T-helper 17 cell (primary cell): ENCODE measurements at places on chromosomes 3 and 15.
A peak's percentile ranks its signal among the peaks of the same experiment; 100 is the strongest.

DNA sequence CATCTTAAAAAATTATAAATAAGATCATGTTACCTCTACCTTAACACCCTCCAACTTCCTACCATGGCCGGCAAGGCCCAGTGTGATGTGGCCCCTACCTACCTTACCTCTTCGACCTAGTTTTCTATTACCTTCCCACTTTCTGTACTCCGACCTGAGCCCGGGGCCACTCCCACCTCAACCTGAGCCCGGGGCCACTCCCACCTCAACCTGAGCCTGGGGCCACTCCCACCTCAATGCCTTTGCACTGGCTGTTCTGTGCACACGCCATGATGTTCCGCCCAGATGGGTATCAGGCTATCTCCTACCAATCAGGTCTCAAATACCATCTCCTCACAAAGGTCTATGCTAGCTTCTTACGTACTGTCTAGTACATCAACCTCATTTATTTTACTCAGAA, 66.8 kb upstream of the XXYLT1 start:
- H3K36me3 ChIP-seq = peaks cover 8% of the 10 kb centered on the region
- no peak overlapping the region for H3K4me3 ChIP-seq
- no peak for DNase-seq
- H3K27ac ChIP-seq = peak overlapping the region; percentile 66

- H3K4me3 ChIP-seq = no peak overlapping the region
- peaks cover 18% of the 10 kb centered on the region for H3K4me1 ChIP-seq
- DNase-seq = no peak
- no peaks in the 10 kb centered on the region for H3K36me3 ChIP-seq
Observed at GRCh38 chr15:28915041-28915810, 29.5 kb downstream of the APBA2 start.

GRCh38 chr15:55574096-55574495, 14.0 kb downstream of the PYGO1 start:
- no peak for DNase-seq
- H3K4me3 ChIP-seq = no peak overlapping the region
- no peak overlapping the region for H3K27ac ChIP-seq
- H3K36me3 ChIP-seq = no peaks in the 10 kb centered on the region

DNA sequence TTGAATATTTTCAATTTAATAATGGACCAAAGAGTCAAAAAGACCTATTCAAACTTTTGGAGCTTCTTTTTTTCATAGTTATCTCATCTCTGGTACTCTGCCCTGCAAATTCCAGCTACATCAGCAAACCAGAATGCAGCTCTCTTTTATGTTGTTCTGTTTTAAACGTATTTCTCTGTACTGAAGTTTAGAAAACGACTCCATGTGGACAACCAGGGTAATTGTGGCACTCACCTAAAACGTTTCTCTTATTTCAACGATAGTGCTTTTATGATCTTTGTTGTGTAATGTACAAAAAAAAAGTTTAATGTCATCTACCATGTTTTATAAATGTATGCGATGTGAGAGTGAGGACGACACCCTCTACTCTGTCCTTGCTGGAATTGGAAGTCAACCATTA, 1472.3 kb upstream of the GBE1 start:
- no peak overlapping the region for H3K4me3 ChIP-seq
- no peak for DNase-seq
- H3K27ac ChIP-seq = no peak overlapping the region
- H3K27me3 ChIP-seq = no peaks in the 10 kb centered on the region

GRCh38 chr3:183449391-183449790, 21.0 kb upstream of the MCF2L2 start:
- no peak for DNase-seq
- peak overlapping the region; percentile 88 for H3K27ac ChIP-seq
- H3K36me3 ChIP-seq = no peaks in the 10 kb centered on the region
- peaks cover 12% of the 10 kb centered on the region for H3K4me1 ChIP-seq
- no peak overlapping the region for H3K4me3 ChIP-seq
- H3K27me3 ChIP-seq = no peaks in the 10 kb centered on the region

- H3K4me3 ChIP-seq = no peak overlapping the region
- H3K27me3 ChIP-seq = peaks cover 69% of the 10 kb centered on the region
- H3K4me1 ChIP-seq = peaks cover 18% of the 10 kb centered on the region
- H3K36me3 ChIP-seq = peaks cover 4% of the 10 kb centered on the region
Observed at GRCh38 chr3:127749361-127749760, 73.0 kb downstream of the MGLL start.

DNA sequence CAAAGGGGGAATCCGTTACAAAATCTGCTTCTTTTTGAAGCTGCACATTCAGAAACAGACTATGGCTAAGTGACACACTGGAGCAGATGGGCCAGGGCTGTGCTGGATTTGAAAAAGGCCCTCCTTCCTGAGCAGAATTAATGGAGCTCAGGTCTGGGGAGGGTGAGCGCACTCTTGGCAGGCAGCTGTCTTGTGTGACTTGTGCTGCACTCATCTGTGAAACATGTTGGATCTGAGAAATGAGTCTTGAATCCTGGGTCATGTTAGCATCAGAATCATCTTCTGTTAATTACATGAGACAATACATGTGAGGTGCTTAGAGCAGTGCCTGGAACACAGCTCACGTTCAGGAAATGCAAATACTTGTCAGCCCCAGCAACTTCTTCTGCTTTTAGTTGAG, 219.6 kb downstream of the THSD4 start:
- no peak overlapping the region for H3K27ac ChIP-seq
- peaks cover 13% of the 10 kb centered on the region for H3K27me3 ChIP-seq
- H3K36me3 ChIP-seq = no peaks in the 10 kb centered on the region
- DNase-seq = no peak
- H3K4me3 ChIP-seq = no peak overlapping the region

GRCh38 chr3:150309557-150309956, 98.5 kb upstream of the TSC22D2 start:
- H3K27me3 ChIP-seq = peaks cover 78% of the 10 kb centered on the region
- H3K36me3 ChIP-seq = no peaks in the 10 kb centered on the region
- H3K27ac ChIP-seq = no peak overlapping the region
- no peak for DNase-seq
- H3K4me3 ChIP-seq = no peak overlapping the region
- H3K4me1 ChIP-seq = no peaks in the 10 kb centered on the region

DNA sequence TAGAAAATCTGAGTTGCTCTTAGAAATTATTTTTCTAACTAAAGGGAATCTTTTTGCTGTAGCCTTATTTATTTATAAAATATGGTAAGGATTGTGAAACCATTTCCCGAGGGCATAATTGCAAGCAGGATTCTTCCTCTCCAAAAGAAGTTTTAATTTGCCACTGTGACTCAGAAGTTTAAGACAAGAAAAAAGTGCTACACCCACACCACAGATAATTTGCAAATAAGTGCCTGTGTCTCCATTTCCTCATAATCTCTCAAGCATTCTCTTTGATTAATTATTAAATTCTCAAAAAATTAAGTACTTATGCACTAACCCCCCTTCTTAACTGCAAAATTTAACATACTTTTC, 43.6 kb downstream of the RASA2 start:
- H3K4me1 ChIP-seq = peaks cover 31% of the 10 kb centered on the region
- peak overlapping the region; percentile 85 for H3K4me3 ChIP-seq
- no peak for DNase-seq
- peak overlapping the region; percentile 92 for H3K27ac ChIP-seq
- H3K27me3 ChIP-seq = no peaks in the 10 kb centered on the region

GRCh38 chr15:38065721-38066345, 131.4 kb downstream of the TMCO5A start:
- peaks cover 7% of the 10 kb centered on the region for H3K4me1 ChIP-seq
- H3K36me3 ChIP-seq = peaks cover 2% of the 10 kb centered on the region
- DNase-seq = no peak
- H3K4me3 ChIP-seq = no peak overlapping the region
- H3K27me3 ChIP-seq = peaks cover 45% of the 10 kb centered on the region

GRCh38 chr3:184148076-184148475, 7.1 kb upstream of the DVL3 start:
- DNase-seq = no peak
- no peak overlapping the region for H3K4me3 ChIP-seq

GRCh38 chr3:45084820-45085816, 59.0 kb downstream of the CLEC3B start:
- no peak for DNase-seq
- peaks cover under 1% of the 10 kb centered on the region for H3K36me3 ChIP-seq
- no peak overlapping the region for H3K4me3 ChIP-seq
- peaks cover 5% of the 10 kb centered on the region for H3K27me3 ChIP-seq
- no peak overlapping the region for H3K27ac ChIP-seq

DNA sequence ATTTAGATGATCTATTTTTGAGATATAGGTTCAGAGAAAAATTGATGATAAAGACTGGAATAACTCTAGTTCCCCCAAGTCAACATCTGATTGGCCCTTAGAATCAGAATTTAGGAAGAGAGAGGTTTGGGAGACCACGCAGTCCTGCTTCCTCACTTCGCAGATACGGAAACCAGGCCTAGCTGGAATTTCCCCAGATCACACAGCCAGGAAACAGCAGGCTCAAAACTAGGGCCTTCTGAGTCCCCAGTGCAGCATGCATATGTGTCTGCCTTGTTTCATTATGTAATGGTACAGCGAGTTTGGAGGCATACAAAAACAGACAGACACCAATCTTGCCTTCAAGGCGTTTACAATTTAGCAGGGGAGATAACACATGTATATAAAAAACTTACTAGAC, 177.1 kb upstream of the ICE2 start:
- peak overlapping the region; percentile 83 for H3K27ac ChIP-seq
- peaks cover 47% of the 10 kb centered on the region for H3K4me1 ChIP-seq
- no peaks in the 10 kb centered on the region for H3K36me3 ChIP-seq
- H3K27me3 ChIP-seq = no peaks in the 10 kb centered on the region
- no peak overlapping the region for H3K4me3 ChIP-seq

DNA sequence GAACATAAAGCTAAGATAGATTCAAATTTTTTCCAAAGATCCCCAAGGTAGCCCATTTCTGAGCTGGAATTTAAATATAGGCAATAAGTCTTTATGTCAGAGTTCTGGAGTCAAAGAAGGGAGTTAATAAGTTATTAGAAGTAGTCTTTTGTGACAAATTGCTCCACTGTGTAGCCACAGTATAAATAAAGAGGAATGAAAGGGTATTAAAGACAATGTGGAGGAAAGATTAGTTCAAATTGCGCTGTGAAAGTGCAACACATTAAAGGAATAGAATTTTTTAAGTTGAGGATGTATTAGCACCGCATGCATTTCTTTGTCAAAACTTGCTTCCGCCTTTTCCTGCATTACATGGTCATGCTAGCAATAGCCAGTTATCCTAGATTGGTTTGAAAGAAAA, 666.6 kb upstream of the CCDC54 start:
- no peak overlapping the region for H3K4me3 ChIP-seq
- H3K27me3 ChIP-seq = no peaks in the 10 kb centered on the region
- no peaks in the 10 kb centered on the region for H3K36me3 ChIP-seq
- no peak overlapping the region for H3K27ac ChIP-seq
- no peak for DNase-seq
- no peaks in the 10 kb centered on the region for H3K4me1 ChIP-seq

DNA sequence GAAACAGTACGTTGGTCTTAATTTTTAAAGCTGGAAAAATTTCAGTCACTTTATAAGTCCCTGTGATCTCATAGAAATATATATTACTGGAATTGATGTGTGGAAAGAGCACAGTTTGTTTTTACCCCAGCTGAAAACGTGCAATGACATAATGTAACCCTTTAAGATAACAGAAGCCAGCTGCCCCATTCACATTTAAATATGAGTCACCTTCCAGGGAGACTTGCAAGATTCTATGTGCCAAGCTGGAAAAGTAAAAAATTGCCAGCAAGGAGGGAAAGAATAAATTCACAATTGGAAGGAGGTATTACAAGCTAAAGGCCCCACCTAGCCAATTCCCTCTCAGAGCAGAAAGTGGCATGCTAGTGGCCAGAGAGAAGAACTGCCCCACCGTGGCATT, 50.2 kb downstream of the SAMMSON start:
- DNase-seq = no peak
- no peaks in the 10 kb centered on the region for H3K36me3 ChIP-seq
- H3K4me3 ChIP-seq = no peak overlapping the region
- no peak overlapping the region for H3K27ac ChIP-seq
- H3K27me3 ChIP-seq = peaks cover 11% of the 10 kb centered on the region

GRCh38 chr3:119819806-119820205, 37.9 kb downstream of the NR1I2 start:
- peaks cover 4% of the 10 kb centered on the region for H3K4me1 ChIP-seq
- H3K36me3 ChIP-seq = no peaks in the 10 kb centered on the region
- no peak overlapping the region for H3K4me3 ChIP-seq
- DNase-seq = no peak
- peak overlapping the region; percentile 51 for H3K27ac ChIP-seq

DNA sequence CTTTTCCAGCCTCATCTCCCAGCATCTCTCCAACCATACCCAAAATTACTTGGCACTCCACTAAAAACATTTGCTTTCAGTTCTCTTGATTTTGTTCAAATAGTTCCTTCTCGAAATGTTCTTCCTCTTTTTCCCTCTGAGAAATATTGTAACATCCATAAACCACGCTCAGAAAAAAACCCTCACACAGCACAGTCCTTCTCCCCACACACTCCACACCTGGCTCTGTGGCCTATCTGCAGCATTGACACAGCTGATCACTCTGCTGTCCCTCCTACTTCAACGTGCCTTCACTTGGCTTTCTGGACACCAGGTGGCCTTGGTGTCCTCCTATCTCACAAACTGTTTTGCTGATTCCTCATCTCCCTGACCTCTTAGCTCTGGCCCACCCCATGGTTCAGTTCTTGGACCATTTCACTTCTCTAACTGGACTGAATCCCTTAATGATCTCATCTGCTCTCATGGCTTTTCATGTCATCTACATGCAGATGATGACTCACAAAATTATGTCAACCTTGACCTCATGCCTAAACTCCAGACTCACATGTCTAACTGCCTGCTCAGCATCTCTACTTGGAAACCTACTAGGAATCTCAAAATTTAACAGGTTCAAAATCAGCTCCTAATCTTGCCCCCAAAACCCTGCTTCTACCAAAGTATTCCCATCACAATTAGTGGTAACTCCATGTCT, 93.3 kb downstream of the TRIM42 start:
- no peak overlapping the region for H3K27ac ChIP-seq
- H3K36me3 ChIP-seq = no peaks in the 10 kb centered on the region
- H3K4me3 ChIP-seq = no peak overlapping the region
- DNase-seq = no peak
- peaks cover 10% of the 10 kb centered on the region for H3K27me3 ChIP-seq

DNA sequence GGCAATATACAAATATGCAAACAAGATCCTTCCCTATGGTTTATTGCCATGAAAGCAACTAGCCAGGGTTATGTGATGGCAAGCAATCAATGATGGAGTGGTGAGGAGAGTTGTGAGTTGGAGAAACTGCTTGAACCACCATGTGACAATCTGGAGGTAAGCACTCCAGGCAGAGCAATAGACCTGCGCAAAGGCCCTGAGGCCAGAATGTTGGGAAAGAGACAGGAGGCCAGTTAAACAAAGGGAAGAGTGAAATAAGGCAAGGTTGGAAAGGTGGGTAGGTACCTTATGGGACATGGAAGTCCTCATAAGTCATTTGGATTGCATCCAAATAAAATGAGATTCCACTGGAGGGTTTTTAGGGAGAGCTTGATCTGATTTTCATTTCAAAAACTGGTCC, 80.0 kb upstream of the WNT5A start:
- H3K4me3 ChIP-seq = no peak overlapping the region
- H3K27me3 ChIP-seq = no peaks in the 10 kb centered on the region
- DNase-seq = no peak
- no peaks in the 10 kb centered on the region for H3K4me1 ChIP-seq
- no peak overlapping the region for H3K27ac ChIP-seq

- H3K4me3 ChIP-seq = no peak overlapping the region
- no peaks in the 10 kb centered on the region for H3K4me1 ChIP-seq
- peak; percentile 2 for DNase-seq
- H3K27me3 ChIP-seq = no peaks in the 10 kb centered on the region
- H3K27ac ChIP-seq = no peak overlapping the region
Observed at GRCh38 chr3:48412375-48413001, 17.4 kb downstream of the PLXNB1 start.

GRCh38 chr3:67380118-67380517, 274.3 kb downstream of the SUCLG2 start:
- peak overlapping the region; percentile 56 for H3K4me3 ChIP-seq
- H3K27ac ChIP-seq = no peak overlapping the region
- peaks cover 6% of the 10 kb centered on the region for H3K4me1 ChIP-seq
- peaks cover 9% of the 10 kb centered on the region for H3K36me3 ChIP-seq
